Activated gamma-delta T cell treated with anti-CD3 and anti-CD28 coated beads, Interleukin-2, amount 50 U/mL, for 16 hours (primary cell): ENCODE measurements at places on chromosomes 5 and 9.

GRCh38 chr9:137514691-137515337, 35.4 kb downstream of the PNPLA7 start:
- DNase-seq: no peak

GRCh38 chr5:143124593-143124992, 278.9 kb downstream of the NR3C1 start:
- DNase-seq: no peak

DNA sequence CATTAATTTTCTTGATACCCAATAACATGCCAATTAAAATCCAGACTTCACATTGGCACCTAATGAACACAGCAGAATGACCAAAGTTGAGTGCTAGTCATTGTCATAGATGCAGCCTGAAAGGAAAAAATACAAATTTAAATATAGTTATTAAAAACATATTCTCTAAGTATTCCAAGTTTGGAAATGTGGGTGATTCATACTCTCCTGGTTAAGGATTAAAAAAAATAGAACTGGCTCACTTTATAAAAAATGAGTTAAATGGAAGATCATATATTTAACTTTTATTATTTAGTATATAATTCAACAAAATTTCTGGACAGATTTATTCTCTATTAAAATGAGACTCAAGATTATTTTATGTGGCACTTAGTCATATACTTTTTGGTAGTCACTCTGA, 33.2 kb upstream of the RICTOR start:
- DNase-seq: no peak

- DNase-seq: peak; percentile 45
Observed at GRCh38 chr5:139710319-139711066, 62.3 kb downstream of the CXXC5 start.

DNA sequence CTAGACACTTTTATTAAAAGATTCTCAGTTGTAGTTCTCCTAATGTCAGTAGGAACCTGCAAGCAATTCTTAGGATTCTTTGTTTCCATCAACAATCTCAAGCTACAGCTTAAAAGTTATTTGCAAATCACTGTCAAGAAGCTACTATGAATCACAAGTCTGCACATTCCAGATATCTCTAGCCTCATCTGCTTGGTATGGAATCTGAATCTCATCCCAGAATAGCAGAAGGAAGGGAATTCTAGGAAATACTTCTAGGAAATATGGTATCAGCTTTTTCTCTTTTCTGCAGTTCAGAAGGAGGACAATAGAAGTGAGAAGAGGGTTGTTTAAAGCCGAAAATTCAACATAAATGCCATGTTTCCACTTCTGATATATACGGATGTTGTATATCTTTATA, 792.2 kb upstream of the CDH9 start:
- no peak for DNase-seq

DNA sequence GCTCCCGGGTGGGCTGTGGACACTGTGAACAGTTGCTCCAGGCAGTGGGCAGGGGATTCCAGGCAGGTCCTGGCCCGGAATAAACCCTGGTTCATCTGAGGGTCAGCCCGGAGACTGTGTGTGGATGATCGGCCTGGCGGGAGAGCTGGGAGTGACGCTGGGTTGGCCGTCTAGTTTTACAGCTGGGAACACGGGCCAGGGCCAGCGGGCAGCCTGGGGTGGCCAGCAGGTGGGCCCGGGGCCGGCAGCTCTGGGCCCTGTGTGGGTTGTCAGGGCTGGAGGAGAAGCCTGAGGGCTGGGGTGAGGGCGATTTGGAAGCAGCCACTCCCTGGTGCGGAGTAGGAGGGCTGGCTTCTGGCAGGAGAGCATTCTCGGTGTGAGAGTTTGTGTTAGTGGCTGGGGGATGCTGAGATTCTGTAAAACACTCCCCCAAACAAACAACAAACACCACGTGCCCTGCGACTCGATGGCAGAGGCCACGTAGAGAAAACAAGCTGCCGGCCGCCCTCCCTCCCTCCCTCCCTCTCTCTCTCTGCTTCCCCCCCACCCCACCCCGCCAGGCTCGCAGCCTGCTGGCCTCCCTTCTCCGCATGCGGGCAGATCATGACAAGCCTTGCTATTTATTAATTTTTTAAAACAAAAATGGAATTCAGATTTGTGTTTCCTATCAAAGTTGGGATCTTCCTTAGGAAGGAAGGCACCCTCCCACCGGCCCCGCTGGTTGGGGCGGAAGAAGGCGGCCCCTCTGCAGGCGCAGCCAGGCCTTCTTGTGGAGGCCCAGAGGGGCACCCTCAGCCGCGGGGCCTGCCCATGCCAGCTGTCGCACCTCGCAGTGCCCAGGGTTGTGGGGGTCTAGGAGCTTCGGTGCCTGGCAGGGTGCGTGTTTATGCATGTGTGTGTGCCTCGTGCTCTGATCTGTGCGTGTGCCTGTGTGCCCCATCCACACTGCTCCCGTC, 49.5 kb downstream of the RXRA start:
- no peak for DNase-seq
